ENCODE measurements at places on chromosomes 6 and 20.

DNA sequence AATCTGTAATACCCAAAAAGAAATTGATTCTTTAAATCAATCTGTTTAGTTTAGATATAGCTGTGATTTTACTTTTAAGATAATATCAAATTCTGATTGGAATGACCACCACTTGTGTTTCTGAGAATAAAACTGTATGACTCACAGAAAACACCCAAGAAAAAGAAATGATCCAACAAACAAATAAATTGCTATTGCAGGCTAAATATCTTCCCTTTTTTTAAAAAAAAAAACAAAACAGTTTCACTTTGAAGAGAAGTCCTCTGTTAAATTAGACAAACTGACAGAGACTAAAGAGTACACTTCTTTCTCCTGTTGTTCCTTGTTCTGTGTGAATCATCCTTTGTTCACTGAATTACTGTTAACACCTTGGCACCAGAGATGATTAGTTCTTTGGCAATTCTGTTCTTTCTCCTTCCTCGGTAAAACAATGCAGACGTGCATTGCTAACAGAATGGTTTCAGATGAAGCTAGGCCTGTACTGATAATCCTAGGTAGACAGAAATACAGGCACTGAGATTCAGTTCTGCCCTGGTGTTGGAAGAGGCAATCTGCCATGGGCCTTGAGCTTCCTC, 895.2 kb upstream of the CITED2 start:
- DNase-seq: no peak

GRCh38 chr6:151209071-151209831, 30.5 kb upstream of the AKAP12 start:
- DNase-seq: no peak

DNA sequence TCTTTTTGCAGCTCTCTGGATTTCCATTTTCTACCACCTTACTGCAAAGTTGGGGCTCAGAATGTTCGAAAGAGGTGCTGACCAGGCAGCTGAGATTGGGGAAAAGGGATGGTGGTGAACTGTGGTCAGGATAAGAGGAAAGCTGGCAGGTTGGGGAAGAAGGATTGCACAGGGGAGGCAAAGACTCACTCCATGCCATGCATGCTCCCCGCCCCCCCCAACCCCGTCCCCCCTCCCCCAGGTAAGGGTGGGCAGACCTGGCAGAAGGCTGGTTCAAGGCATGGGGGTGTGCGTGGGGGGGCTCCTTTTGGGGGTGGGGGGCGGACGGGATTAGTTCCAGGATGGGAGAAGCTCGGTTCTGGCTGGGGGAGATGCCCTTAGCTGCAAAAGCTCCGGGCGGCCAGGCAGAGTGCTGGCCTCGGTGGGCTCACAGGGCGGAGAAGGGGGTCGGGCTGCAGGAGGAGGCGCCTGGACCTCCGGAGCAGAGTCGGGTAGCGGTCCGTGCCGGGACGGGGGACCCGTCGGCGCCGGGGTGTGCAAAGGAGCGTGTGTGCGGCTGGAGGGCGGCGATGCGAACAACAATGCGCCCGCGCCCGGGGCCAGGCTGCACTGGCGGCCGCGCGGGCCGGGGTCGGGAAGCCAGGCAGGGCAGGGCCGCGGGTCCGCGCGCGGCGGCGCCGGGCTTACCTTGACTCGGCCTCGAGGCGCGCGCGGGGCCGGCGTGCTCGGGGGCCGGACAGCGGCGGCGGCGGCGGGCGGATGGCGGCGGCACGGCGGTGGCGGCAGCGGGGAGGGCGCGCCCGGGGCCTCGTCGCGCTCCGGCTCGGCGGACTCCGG, 880 bp downstream of the ADNP start:
- no peak for DNase-seq

DNA sequence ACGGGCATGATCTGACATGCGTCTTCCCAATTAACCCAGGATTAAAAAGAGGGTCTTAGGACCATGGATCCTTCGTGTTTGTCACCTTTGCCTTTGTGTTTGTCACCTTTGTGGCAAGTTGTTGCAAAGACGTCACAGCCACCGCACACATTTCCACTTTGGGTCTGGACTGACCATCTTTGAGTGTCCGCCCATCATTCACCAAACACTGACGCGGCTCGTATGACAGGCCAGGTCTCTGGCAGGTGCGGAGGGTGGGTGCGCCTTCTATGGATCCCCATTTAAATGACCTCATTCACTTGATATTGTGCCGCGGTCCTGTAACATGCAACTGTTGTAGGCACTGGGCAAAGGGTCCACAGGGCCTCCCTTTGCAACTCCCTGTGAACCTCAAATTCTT, 404.1 kb downstream of the TAF4 start:
- DNase-seq: no peak

DNA sequence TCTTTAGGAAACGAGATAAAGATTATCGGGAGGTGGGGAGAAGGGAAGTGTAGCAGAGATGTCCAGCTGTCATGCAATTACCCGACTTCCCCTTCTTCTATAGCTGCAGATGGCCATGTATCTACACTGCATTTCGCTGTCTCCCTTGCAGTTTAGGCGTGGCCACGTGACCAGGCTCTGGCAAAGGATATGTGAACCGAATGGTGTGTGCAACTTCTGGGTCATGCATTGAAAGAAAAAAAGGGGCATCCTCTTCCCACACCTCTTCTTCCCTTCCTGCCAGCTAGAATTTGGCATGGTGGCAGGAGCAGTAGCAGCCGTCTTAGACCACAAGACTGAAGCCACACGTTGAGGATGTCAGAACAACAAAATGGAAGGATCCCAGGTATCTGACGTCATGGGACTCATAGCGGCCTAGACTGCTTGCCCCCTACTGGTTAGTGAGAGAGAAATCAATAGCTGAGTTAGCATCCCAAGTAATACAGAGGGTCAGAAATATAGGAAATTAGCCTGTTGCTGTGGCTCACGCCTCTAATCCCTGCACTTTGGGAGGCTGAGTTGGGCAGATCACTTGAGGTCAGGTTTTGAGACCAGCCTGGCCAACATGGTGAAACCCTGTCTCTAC, 32.8 kb downstream of the TCF15 start:
- DNase-seq: peak; percentile 29

GRCh38 chr6:14194483-14194882, 76.9 kb downstream of the CD83 start:
- DNase-seq: no peak

DNA sequence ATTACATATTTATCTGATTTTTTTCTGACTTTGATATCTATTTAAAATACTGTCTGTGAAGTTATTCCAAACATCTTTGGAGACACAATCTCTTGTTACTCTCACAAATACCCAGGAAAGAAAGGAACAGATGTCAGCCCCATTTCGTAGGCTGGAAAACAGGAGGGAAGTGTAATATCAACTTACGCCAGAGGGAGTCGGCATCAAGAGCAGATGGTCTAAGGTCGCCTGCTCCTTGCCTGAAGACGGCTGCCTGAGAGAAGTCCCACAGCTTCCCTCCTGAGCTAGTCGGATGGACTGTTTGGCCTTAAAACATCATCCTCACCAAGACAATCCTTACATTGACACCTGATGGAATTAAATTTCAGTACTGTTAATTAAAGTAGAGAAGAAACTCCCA, 13.4 kb downstream of the CST7 start:
- DNase-seq: no peak

- no peak for DNase-seq
Measured at GRCh38 chr20:37886851-37887297, 16.1 kb upstream of the VSTM2L start.

DNA sequence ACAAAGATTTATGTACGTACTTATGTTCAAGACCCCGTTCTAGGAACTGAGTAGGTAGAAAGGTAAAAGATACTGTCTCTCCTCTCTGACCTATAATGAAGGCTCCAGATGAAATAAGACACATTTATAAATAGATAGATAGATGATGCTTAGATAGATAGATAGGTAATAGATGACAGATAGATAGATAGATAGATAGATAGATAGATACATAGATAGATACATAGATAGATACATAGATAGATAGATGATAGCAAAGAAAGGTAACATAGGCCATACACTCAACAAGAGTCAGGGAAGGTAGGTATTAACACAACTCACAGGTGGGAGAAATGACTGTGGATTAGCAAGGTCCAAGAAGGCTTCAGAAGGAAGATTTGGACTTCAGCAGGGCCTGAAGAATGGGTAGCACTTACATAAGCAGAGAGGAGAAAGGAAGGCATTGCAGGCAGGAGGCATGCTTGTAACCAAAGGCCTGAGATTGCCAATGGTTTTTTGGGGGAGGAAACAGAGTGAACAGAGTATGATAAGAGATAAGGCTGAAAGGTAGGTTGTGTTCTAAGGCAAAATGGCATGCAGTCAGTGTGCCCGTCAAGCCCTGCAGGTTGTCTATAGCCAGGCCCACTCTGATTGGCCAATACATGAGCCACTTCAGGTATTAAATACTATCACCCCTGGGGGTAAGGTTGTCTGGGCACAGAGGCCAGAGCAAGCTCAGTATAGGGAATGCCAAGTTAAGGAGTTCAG, 7.7 kb upstream of the MYB start:
- no peak for DNase-seq

- DNase-seq: no peak
Measured at GRCh38 chr20:63206878-63207277, 9.1 kb downstream of the YTHDF1 start.
